ENCODE measurements at places on chromosomes 11 and 22. TPM values are rescaled to one million over a fixed set of nuclear protein-coding genes. Genes with fewer than 3 reads are reported as not detected.

Gene YPEL1
- 0.40 TPM for total RNA-seq

Gene TMEM25
- total RNA-seq = not detected

Gene HTR3A
- total RNA-seq = not detected

Gene DDX25
- 0.96 TPM for total RNA-seq

Gene MIAT
- total RNA-seq = 0.45 TPM

Gene C11orf42
- not detected for total RNA-seq

Gene AQP11
- 0.67 TPM for total RNA-seq

- no peak for DNase-seq
Observed at GRCh38 chr22:43233529-43233928, 46.6 kb upstream of the TTLL12 start.

DNA sequence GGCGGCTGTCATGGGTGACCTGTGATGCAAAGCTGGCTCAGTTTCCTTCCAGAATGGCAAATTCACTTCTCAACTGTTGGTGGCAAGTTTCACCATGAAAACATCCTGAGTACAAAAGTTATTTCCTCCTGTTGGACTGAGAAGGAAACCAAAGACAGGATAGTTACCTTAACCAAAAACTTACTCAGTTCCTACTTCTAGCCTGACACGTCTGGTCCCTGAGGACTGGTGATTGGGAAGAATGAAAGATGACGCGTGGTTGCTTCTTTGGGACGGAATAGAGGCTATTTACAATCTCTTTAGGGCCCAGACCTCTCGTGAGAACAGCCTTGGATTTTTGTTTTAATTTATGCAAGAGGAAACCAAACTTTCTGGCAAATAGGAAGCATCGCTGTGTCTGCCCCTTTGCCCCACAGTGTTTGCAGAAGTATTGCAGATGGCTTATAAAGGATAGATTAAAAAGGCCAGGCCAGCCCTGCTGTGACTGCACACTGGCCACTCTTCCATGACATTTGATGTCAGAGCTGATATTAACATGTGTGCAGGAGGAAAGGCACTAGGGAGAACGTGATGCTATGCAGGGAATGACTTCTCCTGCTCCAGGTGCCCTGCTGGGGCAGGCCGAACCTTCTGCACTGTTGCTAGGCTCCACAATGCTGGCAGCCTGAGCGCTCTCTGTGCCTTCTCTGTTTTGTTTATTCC lies 7.6 kb downstream of the VPS26B start:
- no peak for DNase-seq

- no peak for DNase-seq
Observed at GRCh38 chr11:32830796-32831195, 1.1 kb downstream of the PRRG4 start.

- no peak for DNase-seq
Observed at GRCh38 chr11:120129570-120129969, 8.3 kb downstream of the TRIM29 start.

GRCh38 chr11:12234221-12234620 lies 123.8 kb downstream of the MICAL2 start:
- DNase-seq = no peak

DNA sequence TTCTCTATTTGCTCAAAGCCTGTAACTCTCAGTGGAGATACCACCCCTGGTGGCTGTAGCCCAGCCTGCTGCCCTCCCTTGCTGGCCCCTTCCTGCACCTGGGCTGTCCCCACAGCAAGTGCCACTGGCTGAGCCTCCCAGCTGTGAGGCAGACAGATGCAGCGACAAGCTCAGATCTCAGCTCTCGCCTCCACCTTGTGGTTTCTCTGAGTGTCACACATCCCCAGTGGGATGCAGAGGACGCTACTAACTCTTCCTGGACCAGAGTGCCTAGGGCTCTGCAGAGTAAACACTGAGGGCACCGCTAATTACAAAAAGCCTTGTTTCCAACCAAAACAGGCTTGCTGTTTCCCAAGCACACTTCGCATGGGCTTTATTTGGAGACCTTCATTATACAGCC lies 8.9 kb downstream of the YPEL1 start:
- DNase-seq = peak; percentile 50

DNA sequence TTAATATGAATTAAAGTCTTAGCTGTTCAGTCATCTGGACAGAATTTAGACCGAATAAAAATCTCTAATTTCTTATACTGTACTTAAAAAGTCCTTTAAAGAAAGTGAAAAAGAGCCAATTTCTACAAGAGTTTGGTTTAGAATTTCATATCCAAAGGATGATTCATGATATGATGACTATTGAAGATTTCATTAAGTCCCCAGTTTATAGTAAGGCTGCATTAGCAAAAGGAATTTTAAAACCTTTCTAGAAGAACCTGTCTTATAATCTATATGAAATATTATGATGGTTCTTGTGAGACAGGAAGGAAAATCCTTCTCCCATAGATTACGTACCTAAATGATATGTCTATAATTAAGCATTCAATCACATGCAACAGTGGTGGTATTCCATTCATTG lies 34.8 kb downstream of the TSG101 start:
- DNase-seq = no peak

- no peak for DNase-seq
Observed at GRCh38 chr11:69647390-69647748, 6.4 kb downstream of the CCND1 start.

- DNase-seq = no peak
Observed at GRCh38 chr11:92504534-92504933, 279.9 kb downstream of the FAT3 start.

GRCh38 chr11:74754507-74755252 lies 6.0 kb downstream of the RNF169 start:
- DNase-seq = peak; percentile 64

DNA sequence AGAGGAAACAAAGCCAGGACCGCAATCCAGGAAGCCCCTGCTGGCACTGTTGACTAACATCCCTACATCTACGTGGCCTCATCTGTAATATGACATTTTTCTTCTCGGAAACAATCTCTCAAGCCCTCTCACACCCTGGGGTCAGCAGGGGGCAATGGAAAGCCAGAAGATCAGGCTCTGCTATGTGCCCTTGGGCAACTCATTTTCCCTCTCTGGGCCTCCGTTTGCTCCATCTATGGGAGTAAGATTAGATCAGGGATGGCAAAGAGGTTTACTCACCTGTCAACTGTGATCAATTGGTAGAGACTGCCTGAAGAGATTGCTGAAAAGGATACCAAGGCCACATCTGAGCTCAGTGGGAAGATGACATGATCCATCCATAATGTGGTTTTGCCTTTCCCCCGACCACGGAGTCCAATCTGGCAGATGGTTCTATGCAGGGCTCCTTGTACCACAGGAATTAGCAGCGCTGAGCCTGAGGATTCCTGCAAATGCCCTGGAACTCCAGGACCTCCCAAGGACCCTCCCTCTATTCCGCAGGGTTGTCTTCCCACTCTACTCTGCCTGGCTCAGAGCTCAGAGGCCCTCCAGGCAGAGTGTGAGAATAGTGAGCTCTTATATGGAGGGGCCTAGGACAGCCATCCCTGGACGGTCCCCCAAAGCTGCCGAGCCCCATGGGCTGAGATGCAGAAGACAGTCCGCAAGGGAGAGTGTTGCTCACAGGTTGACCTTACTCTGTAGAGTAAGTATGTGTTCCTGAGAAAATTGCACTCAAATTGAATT lies 66.1 kb downstream of the CHST1 start:
- no peak for DNase-seq

DNA sequence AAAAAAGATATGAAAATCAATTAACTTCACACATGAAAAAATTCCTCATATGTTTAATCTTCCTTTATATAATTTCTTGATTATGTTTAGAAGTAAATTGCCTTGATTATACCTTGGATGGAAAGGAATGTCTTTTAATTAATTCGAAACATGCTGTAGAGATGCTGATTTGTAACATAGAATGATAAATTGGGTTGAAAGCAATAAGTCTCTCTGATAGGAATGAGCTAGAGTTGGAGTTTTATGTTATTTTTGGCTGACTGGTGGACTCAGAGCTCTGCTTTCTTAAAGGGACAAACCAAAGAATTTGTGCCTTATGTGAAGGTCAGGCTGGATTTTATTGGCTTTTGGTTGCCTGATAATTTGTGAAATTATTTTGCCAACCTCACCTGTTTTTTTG lies 94.7 kb upstream of the RAG2 start:
- no peak for DNase-seq

DNA sequence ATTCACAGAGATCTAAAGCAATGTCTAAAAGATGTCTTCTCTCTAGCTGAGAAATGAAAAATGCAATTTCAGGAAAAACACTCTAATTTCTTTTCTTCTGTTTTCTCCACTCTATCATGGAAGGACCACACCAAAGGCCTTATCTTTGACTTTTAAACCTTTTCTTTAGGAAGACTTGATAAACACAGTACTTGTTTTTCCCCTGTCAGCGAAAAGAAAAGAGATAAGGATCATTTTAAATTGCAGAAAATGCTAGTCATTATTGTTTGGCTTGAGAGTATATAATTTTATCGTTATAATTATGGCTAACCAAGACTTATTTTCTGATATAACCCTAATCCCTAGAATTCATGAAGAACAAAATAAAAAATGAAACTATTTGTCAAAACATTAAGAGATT lies 462.4 kb upstream of the API5 start:
- no peak for DNase-seq

DNA sequence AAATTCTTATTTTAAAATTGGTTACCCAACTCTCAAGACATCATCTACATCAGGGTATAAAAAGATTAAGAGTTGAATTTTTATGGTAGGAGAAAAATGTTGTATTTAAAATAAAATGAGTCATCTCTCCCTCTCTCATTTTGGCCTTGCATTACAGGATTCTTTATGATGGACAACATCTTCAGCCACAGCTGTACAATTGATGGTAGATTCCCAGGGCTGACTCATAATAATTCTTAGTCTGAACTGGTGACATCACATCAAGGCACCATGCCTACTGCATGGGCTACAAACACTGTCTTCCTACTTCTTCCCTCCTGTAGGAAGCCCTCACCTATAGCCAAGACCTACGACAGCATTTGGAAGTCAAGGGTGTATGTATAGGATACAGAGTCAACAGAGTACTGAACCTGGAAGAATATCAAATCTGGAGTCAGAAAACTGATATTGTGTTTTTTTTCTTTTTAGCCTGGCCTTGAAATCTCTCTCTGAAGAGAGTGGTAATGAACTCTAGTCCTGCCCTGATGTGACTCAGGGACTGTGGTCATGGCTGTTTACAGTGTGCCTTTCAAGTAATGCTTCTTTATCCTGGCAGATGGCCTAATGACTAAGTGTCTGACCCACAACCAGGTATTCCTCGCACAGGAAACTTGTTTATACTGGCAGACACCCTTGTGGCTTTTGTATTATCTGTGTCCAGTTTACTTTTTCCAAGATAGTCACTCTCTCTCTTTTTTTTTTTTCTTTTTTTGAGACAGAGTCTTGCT lies 32.5 kb downstream of the MRGPRX2 start:
- DNase-seq = no peak

GRCh38 chr11:78916759-78917158 lies 342.1 kb upstream of the NARS2 start:
- peak; percentile 6 for DNase-seq

DNA sequence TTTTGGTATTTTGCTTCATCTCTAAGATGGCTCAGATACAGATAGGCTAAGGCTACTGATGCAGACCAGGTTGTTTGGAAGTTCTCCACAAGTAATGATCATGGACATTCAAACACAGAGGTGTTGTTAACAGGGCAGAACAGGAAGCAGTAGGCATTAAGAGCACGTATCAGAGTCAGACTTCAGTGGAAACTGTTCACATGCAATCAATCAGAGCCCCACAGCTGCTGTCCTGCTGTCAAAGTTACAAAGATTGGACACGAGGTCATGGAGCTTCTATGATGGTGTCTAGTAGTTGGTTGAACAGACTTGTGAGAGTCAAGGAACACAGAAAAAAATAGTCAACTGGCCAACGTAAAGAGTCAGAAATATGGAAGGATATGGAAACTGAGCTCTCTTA lies 19.8 kb downstream of the OR10D3 start:
- DNase-seq = no peak

GRCh38 chr11:72735495-72736027 lies 16.6 kb downstream of the ARAP1 start:
- no peak for DNase-seq

DNA sequence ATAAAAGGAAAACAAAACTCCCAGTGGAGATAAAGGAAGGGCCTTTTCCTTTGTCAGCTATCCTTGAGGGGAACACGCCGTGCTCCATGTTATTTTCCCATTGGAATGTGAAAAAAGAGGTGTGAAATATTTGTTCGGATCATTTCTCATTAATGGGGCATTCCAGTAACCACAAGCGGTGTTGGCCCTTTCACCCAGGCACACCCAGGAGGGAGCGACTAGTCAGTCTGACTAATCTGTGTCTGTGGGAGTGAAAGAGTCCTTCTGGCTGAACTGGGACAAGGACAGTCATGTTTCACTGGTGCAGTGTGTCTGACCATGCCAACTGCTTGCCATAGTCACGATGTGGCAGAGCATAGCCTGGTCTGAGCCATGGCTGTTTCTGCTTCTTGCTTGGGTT lies 13.0 kb upstream of the MYEOV start:
- DNase-seq = no peak

- no peak for DNase-seq
Observed at GRCh38 chr22:50578776-50579310, 616 bp upstream of the CPT1B start.

- DNase-seq = no peak
Observed at GRCh38 chr11:93329936-93330445, 551 bp upstream of the DEUP1 start.

DNA sequence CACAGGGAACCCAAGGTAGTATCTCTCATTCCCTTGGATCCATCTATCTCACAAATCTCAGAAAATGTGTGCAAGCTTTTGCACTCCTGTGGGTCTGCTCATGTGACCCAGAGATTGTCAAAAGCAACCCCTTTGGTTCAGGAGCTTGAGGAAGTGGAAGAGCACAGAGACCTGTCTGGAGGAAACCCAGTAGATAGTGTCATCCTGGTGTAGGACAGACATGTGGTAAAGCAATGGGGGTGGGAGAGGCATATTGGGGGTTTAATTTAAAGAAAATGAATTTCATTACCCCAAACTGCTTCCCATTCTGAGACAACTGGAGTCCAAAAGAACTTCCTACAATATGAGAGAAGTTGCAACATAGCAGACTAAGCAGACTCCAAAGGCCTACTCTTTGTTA lies 5.8 kb upstream of the MS4A14 start:
- DNase-seq = no peak

DNA sequence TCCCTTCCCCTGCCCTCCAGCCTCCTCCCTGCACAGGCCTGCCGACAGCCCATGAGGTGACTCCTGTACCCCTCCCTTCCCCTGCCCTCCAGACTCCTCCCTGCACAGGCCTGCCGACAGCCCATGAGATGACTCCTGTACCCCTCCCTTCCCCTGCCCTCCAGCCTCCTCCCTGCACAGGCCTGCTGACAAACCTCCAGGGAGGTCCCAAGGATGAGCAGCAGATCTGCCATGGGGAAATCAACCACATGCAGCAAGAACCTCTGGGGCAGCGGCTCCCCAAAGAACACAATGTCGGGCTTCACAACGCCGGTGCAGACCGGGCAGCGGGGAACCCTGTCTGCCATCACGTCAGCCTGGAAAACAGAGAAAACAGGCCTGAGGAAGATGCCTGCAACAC lies 12.3 kb downstream of the SIRT3 start:
- DNase-seq = no peak

GRCh38 chr11:9091044-9091922 lies at the start of gene SCUBE2:
SCUBE2 (minus strand) TSS chr11:9091599; CDS start chr11:9091528, 71 bp downstream.
- no peak for DNase-seq

- DNase-seq = no peak
Observed at GRCh38 chr11:69060806-69061712, 12.3 kb downstream of the TPCN2 start.

Data from SK-MEL-5 (cell line).